T-cell (primary cell): ENCODE measurements at places on chromosomes 7 and 10.

DNA sequence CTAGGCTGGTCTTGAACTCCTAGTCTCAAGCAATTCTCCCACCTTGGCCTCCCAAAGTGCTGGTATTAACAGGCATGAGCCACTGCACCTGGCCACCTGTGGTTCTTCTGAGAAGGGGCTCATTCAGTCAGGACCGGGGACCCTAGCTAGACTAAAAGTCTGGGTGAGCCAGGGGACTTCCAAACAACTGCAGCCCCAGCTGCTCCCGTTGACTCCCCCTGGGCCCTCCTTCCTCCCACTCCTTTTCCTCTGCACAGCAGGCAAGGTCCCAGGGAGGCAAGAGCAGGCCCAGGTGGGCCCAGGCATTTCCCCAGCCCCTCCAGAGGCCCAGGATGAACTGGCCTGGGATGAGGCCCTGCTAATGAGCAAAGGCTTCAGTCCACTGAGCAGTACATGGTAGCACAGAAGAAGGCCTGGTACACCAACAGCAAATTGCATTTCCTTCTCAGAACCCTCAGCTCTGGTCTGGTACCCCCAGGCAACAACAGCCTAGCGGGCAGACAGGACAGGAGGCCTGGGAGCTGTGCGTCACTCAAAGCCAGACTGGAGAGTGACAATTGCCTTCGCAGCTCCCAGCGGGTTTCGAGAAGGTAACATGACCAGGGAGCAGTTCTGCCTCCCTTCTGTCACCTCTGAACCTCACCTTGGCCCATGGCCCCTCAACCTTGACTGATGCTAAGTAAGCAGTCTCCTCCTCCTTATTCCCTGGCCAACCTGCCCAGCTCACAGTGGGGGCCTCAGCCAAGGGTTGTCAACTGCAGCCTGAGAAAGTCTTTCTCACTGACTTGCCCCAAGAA, 30.7 kb upstream of the HSPA12A start:
- no peak for DNase-seq

DNA sequence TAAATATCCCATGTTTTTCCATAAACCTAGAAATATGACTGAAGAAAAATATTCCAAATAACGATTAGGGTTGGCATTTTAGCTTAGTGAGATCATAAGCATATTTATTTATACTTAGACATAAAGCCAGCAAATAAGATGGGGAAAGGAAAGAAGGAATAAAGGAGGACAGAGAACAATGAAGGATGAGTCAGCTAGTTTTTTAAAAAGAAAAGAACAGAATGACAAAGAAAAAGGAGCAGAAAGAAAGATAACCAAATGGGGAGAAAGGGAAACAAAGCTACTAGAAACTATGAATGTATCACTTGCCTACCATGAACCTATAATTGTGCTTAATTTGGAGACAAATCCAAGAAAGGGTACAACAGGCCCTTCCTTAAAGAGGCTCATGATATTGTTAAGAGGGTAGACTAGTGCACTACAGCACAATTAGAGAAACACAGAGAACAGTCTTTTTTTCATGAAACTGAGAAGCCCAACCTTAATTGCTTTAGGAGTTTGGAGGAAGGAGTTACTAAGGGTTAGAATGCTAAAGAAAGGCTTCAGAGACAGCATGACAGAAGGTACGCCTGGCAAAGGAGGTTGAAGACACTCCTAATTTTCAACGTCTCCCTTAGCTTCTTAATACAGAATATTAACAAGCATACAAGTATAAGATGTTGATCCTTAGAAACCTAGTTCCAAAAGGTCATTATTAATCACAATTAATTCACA, 23.9 kb downstream of the HERPUD2 start:
- DNase-seq: no peak

DNA sequence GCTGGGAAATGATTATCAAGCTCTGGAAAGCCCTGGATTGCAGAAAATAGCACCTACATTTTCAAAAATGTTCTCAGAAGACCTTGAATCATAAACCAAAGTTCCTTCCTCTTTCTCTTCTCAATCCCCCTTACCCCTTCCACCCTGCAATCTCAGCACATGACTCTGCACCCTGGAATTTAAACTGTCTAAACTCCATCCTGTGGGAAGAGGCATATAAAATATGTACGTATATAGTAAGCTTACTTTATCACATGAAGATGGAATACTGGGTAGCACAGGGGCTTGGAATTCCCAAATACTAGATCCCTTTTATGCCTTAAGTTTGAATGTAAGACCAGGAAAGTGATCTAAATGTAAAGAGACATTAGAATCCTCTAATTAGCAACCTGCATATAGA, 7.7 kb downstream of the AGMO start:
- no peak for DNase-seq

DNA sequence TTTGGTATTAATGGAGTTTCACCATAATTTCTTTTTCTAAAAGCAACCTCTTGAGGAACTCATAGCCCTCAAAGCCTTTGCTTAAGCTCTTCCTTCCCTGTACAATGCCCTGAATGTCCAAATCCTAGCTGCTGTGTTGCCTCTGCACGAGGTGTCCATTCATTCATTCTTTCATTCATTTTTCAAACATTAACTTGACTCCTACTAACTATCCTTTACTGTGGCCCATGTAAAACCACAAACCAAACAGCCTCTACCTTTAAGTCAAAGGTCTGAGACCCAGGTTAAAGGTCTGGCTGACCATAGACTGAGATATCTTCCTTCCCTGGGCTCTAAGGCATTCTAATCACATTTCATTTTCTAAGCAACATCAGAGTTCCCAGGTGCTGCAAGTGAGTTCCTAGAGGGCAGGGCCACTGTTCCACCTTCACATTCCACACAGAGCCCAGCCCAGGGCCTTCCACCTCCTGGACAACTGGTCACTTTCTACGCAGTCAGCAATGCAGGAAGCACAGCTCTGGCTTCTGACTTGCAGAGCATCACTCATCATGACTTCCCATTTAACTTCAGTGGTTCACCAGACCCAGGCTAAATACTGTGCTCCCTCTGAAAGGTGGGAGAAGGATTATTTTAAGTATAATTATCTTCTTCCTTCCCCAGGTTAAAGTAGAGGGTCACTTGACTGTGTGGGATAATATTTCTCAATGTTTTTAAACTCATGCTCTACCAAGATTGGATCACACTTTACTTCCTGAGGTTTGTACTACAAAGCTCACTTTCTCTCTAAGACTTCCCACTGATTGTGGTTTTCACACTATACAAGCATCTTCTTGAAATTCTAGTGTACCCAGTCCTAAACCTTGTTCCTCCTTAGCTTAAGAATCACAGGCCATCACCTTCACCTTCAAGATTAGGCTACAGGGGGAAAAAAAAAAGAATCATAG, 19.1 kb downstream of the ATXN7L1 start:
- DNase-seq: no peak

- no peak for DNase-seq
Observed at GRCh38 chr7:137981175-137981574, 20.7 kb downstream of the CREB3L2 start.

DNA sequence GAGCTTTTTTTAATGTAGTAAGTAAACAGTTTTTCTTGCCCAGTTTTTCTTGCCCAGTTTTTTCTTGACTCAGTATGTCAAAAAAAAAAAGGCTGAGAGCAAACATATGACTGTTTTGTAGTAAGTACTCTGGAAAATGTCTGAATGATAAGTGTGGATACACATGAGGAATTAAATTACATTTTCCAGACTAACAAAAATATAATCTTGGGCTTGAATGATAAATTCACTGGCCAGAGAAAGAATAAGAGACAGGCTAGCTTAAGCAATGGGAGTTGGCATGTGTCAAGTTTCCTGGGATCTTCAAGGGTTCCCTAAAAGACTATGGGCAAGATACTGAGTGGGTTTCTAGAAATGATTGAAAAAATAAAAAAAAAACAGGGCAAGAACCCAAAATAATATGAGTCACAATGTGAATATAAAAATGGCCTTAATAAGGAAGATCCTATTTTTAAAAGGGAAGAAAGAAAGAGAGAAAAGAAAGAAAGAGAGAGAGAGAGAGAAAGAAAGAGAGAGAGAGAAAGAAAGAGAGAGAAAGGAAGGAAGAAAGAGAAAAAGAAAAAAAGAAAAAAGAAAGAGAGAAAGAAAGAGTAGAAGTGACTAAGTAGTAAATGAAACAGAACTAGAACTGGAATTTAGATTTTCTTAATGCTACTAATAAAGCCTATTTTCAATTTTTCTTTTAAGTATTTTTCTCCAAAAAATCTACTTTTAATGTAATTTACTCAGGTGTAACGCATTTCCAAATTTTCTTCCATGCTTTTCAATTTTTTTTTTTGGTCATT, 60.2 kb downstream of the TFPI2 start:
- no peak for DNase-seq

DNA sequence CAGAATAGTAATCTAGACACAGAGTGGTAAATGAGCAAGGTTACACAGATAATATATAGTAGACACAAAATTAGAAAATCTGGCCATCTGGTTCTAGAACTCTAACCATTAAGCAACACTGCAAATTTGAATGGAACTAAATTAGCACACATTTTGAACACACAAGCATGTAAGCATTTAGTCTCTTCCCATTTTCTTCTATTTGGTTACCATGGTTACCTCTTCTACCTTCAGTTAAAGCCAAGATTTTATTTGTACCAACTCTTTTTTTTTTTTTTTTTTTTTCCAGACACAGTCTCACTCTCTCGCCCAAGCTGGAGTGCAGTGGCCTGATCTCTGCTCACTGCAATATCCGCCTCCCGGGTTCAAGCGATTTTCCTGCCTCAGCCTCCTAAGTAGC, 790.5 kb downstream of the MAGI2 start:
- no peak for DNase-seq

GRCh38 chr10:36183726-36184125, 541.6 kb upstream of the FZD8 start:
- DNase-seq: no peak

GRCh38 chr7:51187941-51188340, 128.7 kb downstream of the COBL start:
- no peak for DNase-seq

DNA sequence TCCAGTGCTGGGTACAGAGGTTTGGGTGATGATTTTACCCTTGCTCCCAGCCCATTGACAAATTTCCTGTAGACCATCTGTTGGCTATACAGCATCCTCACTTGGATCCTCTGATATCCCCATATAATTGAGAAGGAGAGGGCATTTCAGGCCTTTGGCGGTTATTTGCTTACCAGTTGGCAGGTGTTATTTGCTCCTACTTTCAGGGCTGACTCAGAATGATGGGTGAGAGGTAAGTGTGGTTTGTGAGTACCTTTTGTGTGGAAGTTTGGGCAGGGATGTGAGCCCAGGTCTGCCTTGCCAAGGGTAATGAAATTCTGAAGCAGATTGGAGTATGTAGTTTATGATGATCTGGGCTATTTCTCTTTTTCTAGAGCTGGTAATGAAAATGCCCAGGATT, 93.6 kb downstream of the LRMDA start:
- no peak for DNase-seq

DNA sequence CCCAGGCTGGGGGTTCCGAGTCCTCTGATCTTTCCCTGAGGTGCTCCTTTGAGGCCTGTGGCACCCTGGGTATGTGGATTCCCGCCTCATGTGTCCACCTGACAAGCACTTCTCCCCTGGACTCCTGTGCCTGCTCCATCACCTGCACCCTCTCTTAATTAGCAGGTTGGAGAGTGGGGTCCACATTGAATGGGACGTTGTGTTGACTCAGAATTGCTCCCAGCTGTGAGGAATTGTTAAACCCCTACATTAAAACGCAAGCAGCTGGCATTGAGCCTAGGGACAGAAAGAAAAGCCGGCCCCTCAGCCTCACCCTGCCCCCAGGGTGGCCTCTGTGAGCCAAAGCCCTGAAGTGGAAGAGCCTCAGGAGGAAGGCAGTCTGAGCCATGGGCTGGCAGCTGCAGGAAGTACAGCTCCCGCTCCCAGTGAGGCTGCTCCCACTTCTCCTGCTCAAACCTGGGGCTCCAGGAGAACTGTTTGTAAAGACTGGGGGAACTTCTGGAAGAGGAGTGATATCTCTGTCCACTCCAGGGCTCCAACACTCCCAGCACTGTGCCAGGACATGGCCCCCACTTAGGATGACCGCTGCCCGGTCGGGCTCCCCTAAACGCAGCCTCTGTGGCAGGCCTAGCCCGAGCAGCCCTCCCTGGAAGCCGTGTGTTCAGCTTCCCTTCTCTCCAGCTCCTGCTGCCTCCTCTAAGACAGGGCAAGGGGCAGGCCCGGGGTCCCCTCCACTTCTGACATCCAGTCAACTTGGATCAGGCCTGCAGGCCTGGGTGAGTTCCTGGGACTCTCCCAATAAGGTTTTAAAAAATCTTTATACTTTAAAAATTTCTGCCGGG, 1.8 kb upstream of the OPN4 start:
- no peak for DNase-seq

DNA sequence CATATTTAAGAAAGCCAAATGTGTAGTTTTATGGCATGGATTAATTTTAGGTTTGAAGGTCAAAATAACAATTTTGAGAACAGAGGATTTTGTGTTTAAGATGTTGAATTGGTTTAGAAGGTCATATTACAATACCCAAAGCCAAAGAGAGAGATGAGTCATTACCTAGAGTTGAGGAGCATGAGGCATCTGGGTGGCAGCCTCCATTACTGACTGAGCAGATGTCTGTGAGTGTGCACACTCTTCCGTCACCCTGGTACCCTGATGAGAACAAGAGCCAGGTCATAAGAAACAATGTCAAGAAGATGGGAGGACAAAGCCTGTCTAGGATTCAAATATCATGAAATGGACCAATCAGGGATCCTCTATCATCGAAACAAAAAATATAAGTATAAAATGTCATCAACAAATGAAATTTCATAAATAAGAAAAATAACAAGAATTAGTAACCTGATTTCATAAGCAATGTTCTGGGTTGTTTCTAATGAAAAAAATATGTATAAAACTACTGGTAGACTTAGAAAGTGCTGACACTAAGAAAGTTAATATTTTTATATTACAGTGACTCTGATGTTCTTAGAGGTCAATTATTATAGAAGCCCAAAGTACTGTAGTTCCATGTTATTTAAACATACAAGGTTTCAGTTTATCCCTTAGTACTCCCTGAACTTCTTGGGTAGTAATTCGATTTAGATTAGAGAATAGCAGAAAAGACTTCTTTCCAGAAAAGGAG, 20.0 kb downstream of the CUBN start:
- DNase-seq: no peak

- no peak for DNase-seq
Observed at GRCh38 chr7:42025635-42026375, 211.2 kb downstream of the GLI3 start.

- no peak for DNase-seq
Observed at GRCh38 chr7:80335511-80336231, 176.2 kb downstream of the GNAT3 start.
